ENCODE measurements at places on chromosomes 4 and X.

GRCh38 chr4:183111452-183111885 is 12.4 kb downstream of the WWC2 start:
- DNase-seq = no peak

DNA sequence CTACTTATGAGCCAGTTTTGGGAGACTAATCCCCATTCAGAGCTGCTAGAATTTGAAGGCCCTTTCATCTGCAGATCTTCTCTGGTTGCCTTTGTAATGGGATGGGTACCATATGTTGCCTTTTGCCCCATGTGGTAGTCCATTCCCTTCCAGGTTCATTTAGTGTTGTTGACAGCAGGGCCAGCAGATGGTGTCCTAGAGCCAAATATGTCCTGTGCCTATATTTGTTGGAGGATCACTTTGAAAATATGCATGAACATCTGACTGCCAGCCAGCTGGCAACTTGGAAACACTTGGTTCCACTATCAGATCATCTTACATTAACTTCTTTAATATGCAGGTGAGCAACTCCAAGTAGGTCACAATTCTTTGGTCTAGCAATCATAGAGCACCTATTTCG is 30.4 kb downstream of the CFAP299 start:
- no peak for DNase-seq

DNA sequence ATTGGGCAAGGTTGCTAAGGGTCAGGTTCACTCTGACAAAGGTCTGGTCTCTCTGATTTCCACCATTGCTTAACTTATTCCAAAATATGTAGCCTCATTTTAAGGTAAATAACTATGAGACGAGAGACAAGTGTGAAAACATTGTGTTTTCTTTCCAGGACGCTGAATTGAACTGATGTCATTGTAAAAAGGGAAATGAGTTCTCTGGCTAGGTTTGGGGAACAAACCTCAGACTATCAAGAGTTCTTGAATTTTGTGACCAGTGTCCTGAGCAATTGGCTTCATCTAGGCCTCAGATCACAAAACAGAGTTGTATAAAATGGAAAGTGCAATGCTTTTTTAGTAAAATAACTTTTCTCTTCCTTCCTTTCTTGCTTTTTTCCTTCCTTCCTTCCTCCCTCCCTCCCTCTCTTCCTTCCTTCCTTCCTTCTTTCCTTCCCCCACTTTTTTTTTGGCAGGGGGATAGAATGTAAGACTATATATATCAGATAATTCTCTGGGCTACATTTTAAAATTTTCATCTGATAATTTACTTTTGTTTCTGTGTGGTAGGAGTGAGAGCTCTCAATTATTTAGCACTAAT is 30.8 kb upstream of the CXCL8 start:
- no peak for DNase-seq

- DNase-seq = no peak
Observed at GRCh38 chr4:7457201-7458065, 22.7 kb upstream of the PSAPL1 start.

DNA sequence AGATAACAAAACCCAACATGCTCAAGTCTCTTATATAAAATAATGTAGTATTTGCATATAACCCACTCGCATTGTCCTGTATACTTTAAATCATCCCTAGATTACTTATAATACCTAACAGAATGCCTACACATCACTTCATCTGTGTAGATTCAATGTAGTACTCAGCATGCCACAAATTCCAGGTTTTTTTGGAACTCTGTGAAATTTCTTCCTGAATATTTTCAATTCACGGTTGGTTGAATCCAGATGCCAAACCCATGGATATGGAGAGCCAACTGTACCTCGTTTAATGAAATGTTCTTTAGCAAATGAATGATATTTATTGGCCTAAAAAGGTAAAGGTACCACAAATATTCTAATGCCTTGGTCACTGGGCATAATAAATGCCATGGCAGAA is 24.8 kb downstream of the CCNI start:
- DNase-seq = no peak

- no peak for DNase-seq
Observed at GRCh38 chrX:150253959-150254620, 109.0 kb upstream of the MAMLD1 start.

- DNase-seq = no peak
Observed at GRCh38 chr4:58807843-58808615, 1697.8 kb upstream of the IGFBP7 start.

- DNase-seq = no peak
Observed at GRCh38 chr4:133014473-133015135, 134.5 kb upstream of the PCDH10 start.

Measured in activated T-helper 1 cell treated with anti-CD3 and anti-CD28 coated beads, Interleukin-2, amount 50 U/mL, for 16 hours (primary cell).